ENCODE measurements at places on chromosomes 16 and 17. TPM values are rescaled to one million over a fixed set of nuclear protein-coding genes. Genes with fewer than 3 reads are reported as not detected.

GRCh38 chr16:46970089-46970488, 3.4 kb downstream of the DNAJA2 start:
- no peak for DNase-seq

DNA sequence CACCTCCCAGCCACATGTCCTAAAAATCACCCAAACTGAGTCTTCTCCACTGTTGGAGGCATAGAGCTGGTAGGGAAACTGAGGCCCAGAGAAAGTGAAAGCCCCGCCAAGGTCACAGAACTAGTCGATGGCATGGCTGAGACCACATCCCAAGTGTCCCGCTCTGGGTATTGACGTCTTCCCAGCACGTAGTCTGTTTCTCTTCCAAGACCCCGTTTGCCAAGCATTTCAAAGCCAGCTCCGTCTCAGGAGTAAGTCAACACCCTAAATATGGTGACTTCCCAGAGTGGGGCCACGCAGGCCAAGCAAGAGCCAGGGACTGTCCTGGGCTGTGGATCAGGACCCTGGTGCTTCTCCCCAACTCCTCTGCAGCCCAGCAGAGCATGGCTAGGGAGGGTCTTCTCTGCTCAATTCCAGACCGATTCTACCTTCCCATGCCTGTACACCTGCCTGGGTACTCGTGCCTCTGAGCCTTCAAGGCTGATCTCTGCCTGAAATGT, 19.7 kb downstream of the PITPNM3 start:
- no peak for DNase-seq

DNA sequence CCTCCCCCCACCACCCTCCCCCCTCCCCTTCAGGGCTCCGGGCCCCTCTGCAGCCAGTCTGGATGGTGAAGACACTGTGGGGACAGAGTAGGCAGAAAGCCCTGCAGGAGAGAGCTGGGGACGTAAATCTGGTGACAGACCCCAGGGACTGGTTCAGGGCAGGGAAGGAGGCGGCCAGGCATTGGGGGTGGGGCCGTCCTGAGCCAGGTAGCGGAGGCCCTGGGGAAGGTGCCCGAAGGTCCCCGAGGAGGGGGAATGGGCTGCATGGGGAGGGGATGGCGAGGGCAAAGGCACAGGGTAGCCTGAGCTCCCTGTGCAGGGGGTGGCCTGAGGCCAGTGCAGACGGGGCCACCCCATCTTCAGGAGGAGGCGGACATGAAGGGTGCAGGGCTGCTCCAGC, 26.3 kb upstream of the CACNA1H start:
- DNase-seq: no peak

The CYGB gene
- polyA plus RNA-seq: 0.41 TPM

- DNase-seq: no peak
Measured at GRCh38 chr16:50248845-50249244, 17.5 kb upstream of the ADCY7 start.

- DNase-seq: no peak
Measured at GRCh38 chr17:68783861-68784260, 171.3 kb downstream of the ABCA8 start.

The NOXO1 gene
- polyA plus RNA-seq: 0.17 TPM

- DNase-seq: peak; percentile 44
Measured at GRCh38 chr16:78796221-78796866, 696.9 kb downstream of the WWOX start.

The ADAT1 gene
- polyA plus RNA-seq: 34.9 TPM

GRCh38 chr17:58995247-58995940, 111.3 kb downstream of the TRIM37 start:
- no peak for DNase-seq

Data from immature natural killer cell (primary cell).